CD8-positive, alpha-beta memory T cell (primary cell): ENCODE measurements at places on chromosomes 2 and 18.

GRCh38 chr18:22332590-22332989 is 85.1 kb downstream of the CTAGE1 start:
- no peak for DNase-seq

GRCh38 chr2:133753665-133754064 is 185.4 kb upstream of the NCKAP5 start:
- DNase-seq = no peak

DNA sequence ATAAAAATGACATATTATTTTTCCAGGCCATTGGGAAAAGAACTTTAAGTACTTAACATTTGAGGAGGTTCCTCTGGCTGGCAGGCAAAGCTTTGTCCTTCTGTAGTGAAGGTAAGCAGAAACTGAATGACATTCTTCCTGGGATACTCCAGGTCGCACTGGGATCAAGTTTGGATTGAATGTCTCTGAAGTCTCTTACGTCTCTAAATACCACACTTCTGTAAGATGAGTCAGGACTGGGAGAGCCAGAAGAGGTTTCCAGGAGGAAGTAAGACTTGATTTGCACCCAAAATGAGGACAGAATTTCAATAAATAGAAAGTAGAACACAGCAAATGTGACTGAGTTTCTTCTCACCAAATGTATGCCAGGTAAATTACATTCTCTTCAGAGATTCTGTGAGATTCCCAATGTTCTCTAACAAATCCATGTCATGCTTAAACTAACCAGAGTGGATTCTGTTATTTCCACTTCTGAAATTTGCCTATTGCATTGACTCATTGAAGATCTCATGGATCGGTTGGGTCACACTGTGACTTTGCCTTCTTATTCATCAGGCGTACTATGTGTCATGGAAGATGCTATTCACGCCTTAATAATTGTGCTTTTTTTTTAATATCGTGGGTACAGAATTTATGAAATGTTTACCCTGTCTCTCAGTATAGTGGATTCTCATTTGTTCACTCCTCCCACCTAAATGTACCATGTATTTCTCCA is 25.5 kb upstream of the VIT start:
- DNase-seq = no peak

- no peak for DNase-seq
Observed at GRCh38 chr2:147792966-147793617, 51.7 kb upstream of the ACVR2A start.

GRCh38 chr2:25378731-25379490 is 37.2 kb upstream of the DNMT3A start:
- no peak for DNase-seq

- no peak for DNase-seq
Observed at GRCh38 chr2:238853721-238854120, 5.8 kb downstream of the TWIST2 start.

DNA sequence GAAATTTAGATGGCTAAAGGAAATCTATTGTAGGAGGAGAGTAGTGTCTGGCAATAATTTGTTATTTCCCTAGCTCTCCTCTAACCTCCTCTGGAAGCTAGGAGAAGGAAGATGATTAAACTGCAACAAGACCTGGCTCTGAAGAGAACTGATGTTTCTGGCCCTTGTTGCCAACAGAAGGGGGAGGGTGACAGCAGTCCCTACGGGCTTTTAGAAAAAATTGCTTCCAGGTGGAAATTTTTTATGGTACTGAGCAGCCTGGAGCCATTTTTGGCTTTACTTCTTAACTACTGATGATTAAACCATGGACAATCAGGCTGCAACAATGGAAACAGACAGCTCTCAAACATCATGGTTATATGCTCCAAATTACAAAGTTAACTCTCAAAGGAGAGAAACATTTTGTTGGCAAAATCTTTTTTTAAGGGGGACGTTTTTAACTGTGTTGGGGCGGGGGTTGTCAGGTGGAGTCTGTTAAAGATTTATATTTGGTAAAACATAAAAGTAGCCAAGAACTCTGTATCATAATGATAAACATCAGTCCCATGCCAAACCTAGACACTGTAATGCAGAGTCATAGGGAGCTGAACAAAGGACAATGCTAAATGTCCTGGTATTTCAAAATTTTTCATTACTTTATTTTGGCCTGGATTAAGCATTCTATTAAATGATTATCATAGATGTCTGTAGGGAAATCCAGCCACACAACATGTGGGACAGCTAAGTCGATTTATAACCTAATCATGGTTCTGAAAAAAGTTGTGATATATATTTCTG is 70.0 kb downstream of the EXOC6B start:
- DNase-seq = no peak

DNA sequence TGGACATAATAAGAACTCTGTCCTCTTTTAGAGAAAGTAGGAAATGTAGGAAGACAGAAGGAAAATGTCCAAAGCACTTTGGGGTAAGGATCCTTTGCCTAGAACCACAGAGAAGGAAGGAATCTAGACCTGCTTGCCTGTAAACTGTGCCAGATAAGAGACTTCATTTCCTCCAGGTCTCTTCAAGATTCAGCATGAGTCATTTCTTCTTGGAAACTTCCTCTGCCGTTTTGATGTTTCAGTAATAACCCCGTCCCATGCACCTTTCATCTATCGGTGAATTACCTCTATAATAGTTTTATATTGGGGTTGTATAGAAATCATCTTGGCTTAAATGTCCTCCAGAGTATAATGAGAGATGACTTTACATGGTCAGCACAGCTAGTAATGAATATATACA is 63.2 kb upstream of the LRATD1 start:
- DNase-seq = no peak

GRCh38 chr18:70371908-70372307 is 83.1 kb downstream of the SOCS6 start:
- DNase-seq = no peak

- no peak for DNase-seq
Observed at GRCh38 chr2:241989074-241989473, 119.5 kb downstream of the RTP5 start.

- DNase-seq = no peak
Observed at GRCh38 chr2:240358080-240358479, 77.4 kb upstream of the GPC1 start.

DNA sequence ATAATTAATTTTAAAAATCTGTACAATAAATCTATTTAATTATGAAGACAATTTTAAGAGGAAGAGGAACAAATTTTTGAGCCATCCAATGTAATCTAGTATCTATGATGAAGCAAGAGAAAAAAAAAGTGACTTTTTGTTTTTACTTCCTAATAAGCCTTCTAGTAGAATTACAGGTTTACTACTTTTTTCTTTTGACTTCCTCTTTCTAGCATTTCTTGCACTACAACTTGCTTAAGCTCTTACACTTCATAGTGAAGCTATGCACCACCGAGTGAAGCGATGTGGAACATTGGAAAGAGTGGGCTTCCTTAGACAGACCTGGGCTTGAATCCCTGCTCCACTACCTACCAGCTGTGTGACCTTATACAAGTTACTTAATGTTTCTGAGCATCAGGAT is 2.1 kb downstream of the SERPINB2 start:
- no peak for DNase-seq

- no peak for DNase-seq
Observed at GRCh38 chr2:7627583-7627982, 710.4 kb downstream of the RNF144A start.

DNA sequence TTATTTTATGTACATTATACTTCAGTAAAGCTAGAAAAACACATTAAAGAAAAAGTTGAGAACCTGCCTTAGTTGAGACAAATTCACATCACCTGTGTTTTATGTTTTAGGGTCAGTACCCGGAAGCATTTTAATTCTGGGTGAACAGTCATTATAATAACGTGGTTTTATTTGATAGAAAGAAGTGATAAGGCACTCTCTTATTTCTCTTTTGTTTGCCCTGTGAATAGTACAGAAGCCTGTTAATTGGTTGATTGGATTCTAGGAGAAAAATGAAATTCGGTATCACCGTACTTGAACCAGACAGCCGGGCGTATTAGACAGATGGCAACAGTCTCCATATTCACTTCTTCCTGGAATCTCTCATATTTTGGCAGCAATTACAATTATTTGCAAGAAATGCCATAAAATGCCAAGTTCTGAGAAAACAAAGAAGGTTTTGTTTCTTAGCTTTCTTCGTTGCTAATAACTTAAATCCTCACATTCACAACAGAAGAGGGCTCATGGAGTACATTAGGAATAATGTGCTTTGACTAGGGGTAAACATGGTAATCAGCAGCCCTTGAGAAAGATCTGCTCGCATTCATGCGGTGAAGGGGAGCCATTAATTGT is 168.7 kb upstream of the RASGRP3 start:
- DNase-seq = no peak

DNA sequence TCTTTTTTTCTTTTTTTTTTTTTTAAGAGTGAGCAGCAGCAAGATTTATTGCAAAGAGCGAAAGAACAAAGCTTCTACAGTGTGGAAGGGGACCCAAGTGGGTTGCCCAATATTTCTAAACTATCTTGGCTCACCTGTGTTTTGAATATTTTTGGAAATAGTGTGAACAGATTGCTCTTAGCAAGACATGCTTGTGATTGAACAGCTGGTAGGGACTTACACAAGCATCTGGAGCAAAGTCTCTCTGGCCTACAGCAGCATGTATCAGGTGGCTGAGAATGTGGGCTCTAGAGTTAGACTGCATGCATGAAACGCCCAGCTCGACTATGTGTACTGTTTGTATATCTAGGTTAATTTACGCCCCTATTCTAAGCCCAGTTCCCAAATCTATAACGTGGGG is 40.3 kb upstream of the FBXO11 start:
- no peak for DNase-seq

GRCh38 chr2:222877556-222878300 is 16.9 kb downstream of the ACSL3 start:
- DNase-seq = no peak

- DNase-seq = no peak
Observed at GRCh38 chr2:47015206-47015605, 99.6 kb upstream of the MCFD2 start.

GRCh38 chr2:27993402-27993787 is 102.9 kb downstream of the BABAM2 start:
- no peak for DNase-seq

- no peak for DNase-seq
Observed at GRCh38 chr18:55265984-55266383, 306.7 kb upstream of the CCDC68 start.
